ENCODE measurements at places on chromosomes 1 and 21.

DNA sequence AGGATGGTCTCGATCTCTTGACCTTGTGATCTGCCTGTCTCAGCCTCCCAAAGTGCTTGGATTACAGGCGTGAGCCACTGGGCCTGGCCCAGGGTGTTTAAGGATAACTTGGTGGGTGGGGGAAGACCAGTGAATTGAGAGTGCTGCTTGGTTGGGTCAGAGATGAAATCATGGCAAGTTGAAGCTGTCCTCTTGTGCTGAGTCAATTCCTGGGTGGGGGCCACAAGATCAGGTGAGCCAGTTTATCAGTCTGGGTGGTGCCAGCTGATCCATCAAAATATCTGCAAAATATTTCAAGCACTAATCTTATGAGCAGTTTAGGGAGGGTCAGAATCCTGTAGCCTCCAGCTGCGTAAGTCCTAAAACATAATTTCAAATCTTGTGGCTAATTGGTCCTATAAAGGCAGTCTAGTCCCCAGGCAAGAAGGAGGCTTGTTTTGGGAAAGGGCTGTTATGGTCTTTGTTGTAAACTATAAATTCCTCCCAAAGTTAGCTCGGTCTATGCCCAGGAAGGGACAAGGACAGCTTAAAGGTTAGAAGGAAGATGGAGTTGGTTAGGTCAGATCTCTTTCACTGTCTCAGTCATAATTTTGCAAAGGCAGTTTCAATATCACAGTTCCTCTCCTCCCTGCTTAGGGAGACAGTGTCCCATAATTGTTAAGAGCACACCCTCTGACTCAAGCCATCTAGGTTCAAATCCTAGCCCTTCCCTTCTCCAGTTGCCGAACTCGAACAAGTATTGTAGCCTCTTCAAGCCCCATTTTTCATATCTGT, 66.8 kb upstream of the BACH1 start:
- no peak for DNase-seq

DNA sequence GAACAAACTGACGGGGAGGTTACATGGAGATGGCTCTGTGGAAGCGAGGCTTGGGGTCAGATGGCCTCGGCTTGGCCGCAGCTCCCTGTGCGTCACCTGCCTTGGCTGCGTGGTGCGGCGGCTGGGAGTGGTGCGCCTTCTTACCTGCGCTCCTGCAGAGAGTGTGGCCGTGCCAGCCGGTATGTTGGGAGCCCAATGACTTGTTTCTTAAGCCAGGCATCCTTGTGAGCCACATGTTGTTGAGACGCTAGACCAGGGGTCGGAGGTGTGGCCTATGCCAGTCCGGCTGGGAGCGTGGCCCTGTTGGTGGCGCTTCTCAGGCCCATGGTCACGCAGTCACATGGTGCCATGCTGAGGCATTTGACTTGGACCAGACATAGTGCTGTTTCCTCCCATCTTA, 10.5 kb downstream of the SLX9 start:
- no peak for DNase-seq

DNA sequence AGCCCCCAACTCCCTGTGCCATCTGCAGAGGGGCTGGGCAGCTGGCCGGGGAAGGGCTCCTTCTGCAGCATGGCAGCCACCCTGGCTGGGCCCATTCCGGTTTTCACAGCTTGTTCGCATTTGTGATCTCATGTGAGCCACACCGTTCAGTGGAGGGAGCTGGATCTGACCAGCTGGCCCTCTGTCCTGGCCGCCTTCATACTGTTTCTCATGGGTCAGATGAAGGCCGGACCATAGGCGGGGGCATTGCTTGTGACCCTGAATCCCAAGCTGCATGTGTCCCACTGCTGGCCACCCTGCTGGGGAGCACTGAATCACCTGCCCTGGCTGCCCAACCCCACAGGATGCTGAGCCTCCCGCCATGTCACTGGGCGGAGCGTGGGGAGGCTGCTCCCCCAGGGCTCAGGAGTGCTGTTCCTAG, 36.4 kb upstream of the PRSS38 start:
- DNase-seq = no peak

- DNase-seq = no peak
Observed at GRCh38 chr1:8203056-8203455, 114.9 kb upstream of the SLC45A1 start.

DNA sequence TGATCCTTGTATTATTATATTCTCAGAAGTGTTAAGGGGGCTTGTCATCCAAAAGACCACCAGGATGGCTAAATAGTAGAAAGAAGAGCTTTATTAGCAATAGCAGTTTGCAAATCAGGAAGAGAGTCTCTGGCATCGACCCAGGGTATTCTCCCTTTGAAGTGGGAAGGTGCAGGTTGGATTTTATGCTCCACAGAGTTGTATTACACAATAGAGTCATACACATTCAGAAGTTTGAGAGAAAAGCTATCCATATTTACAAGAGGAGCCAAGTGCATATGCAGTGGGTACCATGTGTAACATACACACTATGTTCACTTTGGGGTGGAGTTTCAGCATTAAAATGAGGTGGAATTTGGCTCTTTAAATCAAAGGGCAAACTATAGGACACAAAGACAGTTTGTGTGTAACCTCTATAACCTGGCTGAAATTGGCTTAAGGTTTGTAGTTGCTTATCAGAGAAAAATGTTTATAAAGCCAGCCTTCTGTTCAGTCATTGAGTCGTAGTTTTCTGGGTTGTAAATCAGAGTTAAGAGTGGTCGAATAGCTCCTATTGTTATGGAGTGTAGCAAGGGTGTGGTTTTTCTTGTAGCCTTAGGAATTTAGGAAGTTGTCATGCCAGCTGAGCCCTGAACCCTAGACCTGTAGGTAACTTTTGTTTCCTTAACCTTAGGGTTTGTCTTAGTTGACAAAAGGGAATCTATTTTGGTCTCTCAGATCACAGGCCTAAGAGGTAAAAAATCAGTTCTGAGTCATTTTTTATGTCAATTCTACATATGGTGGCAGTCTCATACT, 125.3 kb downstream of the DNM3 start:
- DNase-seq = no peak

DNA sequence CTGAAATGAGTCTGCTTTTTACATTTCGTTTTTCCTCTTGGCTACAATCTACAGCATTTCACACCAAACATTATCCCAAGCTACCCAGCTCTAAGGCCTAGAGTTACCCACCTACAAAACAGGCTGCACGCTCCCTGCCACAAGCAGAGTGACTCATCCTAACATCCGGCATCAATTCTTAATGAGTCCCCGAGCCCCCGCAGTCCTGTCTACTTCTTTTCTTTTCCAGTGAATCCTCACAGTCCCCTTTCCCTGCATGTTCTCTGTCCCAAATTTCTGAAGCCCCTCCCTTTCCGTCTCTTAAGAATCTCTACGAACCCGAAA, 650 bp downstream of the PCNX2 start:
- no peak for DNase-seq

DNA sequence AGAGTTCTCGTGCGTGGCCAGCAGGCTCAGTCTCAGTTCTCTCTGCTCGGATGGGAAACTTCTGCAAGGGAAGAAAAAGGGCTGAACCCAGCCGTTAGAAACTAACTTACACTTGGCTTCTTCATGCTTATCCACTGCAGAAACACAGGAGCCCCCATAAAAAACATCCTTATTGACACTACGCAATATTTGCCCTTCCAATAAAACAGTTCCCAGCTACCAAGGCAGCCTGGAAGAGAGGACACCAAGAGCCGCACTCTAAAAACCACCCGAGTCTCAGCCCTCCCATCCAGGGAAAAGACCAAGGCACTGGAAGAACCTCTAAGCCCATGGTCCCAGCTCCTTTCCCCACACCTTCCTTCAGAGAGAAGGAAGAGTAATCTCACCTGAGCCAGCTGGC, 61.1 kb downstream of the SSBP3 start:
- no peak for DNase-seq

- DNase-seq = no peak
Observed at GRCh38 chr1:94634977-94635416, 93.4 kb upstream of the F3 start.

DNA sequence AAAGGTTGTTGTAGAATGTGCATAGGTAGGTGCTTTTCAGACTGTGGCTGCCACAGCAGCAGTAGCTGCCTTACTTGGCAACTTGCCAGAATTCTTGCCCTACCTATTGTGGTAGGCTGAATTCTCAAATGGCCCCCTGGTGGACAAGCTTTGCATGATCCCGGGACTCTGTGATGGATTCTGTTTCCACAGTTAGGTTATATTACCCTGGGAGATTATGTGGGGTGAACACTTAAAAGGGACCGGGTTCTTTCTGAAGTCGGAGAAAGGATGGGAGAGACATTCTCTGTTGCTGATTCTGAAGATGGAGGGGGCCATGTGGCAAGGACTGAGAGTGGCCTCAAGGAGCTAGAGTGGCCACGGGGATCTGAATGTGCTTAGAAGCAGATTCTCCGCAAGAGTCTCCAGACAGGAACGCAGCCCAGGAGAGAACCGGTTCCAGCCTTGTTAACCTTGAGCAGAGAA, 32.1 kb upstream of the KCNE1 start:
- DNase-seq = peak; percentile 8

- DNase-seq = no peak
Observed at GRCh38 chr1:15739745-15740144, 2.6 kb upstream of the TMEM82 start.

DNA sequence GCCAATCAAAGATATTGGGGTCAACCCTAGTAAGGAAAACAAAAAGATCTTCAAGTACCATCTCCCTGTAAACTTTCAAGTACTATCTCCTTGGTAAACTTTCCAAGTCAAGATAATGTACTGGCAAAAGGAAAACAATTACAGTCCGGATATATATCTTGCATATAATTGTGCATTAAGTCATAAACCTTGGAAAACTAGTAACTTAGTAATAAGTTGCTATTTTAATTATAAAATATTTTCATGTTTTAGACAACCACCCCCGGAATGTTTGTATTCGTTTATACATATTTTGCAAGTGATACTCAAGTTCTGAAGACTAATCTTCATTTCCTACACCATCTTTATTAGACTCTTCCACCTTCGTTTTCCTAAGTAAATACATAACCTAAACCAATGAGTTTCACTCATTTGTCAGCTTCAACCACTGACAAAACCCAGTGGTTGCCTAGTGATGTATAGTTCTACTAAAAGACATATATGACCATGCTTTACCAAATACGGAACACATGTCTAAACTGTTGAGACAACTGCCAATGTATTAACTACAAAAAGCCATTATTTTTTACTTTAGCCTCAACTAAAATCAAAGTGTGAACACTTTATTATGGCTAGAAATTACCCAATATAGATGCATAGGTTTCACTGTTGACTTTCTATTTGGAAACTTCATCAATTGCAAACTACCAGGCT, 1.7 kb downstream of the AKT3 start:
- DNase-seq = no peak

All from NCI-H1092 (cell line).